ENCODE measurements at places on chromosomes 4 and X.

GRCh38 chr4:61320631-61321030 is 120.5 kb downstream of the ADGRL3 start:
- no peak for DNase-seq

DNA sequence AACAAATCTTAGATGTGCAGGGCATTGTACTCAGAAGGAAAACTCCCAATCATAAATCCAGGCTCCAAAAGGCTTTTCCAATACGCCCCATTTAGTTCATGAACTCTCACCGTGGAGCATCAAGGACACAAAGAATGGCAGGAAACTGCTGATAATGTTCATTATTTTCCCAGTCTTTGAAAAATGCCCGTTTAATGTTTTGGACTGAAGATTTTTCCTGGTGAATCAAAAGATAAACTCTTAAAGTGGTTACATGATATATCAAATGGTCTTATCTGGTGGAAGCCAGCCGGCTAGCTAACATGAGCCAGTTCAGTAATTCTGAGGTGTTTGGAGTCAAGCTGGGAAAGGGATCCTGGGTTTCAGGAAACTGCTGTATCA is 62.1 kb upstream of the AP1S2 start:
- DNase-seq, result no peak

DNA sequence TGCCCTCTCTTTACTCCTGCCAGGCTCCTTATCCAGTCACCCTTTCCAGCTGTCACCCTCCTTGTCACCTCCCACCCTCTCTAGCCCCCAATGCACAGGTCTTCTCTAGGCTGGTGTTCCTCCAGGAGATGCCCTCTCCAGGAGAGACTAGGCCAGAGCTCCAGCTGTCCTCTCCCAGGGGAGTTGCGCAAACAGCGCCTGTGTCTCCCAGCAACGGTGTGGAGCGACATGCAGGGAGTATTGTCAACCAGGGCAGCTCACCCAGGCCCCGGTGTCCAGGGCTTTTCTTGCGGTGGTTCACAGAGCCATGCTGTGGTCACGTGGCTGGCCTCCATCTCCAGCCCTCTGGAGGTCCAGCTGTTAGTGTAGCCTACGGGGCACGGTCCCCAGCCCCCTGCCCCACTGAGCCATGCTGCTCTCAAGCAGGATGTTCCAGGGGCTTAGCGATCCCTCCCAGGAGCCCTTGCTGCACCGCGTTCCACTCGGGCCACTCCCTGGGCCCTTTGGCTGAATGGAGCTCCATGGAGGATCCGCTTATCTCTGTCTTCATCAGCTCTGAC is 34.8 kb downstream of the CCNQ start:
- DNase-seq, result no peak

GRCh38 chr4:5200513-5200912 is 149.2 kb downstream of the STK32B start:
- DNase-seq, result no peak

- DNase-seq, result no peak
These were observed 300.7 kb upstream of the BOD1L1 start for GRCh38 chr4:13928214-13928613.

DNA sequence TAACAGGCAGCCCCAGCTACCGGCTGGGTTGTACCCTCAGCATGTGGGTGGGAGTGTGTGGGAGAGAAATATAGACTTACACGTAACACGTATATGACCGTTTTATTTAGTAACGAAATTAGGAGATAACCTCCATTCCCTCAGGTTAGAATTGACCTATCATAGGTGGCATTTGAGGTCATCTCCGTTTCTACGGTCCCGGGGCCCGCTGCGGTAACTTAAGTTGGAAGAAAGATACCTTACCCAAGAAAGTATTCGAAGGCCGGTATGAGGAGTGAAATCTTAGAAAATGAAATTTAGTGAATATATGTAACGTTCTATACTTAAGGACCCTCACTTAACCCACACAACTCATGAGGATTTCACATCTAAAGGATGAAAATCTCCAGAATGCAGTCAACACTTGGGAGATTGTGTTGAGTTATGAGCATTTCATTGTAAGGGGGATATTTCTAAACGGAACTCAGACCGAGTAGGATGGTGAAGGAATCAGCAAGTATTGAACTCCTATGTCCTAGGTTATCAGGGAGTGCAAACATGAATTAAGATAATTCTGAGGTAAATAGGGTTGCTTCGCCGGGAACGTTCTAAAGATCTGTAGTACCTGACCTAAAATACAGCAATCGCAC is 891 bp downstream of the CISD2 start:
- DNase-seq, result no peak

DNA sequence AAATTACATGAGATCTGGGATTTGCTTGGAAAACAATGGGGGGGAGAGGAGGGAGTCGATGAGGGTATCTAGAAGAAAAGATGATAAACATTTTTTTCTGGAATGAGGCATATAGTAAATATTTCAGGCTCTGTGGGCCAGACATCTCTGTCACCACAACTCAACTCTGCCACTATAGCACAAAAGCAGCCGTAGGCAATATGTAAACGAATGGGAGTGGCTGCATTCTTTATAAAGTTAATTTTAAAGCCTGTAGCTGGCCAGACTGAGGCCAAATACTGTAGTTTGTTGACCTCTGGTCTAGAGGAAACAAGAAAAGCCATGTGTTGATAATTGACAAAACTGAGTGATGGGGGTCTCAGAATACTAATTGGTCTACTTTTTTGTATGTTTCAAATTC is 14.1 kb upstream of the TCEANC start:
- no peak for DNase-seq

DNA sequence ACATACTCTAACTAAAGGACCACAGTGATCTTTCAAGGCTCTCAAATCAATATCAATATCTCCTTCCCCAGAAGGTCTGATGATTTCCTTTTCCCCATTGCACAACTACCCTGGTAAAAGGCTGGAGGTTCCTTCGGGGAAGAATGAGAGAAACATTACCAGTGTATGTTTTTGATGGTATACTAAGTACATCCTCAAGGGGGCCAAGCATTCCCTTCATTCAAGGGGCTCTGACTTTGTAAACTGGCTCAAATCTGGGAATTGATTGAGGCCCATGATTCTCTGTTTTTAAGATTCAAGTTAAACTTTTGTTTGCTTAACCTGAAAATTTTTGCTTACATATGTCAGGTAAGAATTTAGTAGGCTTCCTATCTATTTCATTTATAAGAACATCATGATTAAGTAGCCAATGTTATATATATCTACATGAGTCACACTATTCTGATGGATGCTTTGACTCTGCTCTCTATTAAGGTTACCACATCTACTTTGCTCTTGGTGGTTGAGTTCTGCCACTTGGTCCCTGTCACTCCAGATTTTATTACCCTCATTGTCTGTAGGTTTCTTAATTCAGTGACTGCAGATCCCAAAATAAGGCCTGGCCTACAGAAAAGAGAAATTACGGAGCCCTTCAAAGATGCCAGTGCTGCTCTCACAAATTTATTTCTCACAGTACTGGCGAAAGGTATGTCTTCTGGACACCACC is 16.4 kb upstream of the GUCY1B1 start:
- DNase-seq, result no peak

- no peak for DNase-seq
These were observed 101.0 kb downstream of the GATB start for GRCh38 chr4:151659601-151660364.

GRCh38 chrX:41952102-41952501 is 28.7 kb upstream of the CASK start:
- no peak for DNase-seq

- no peak for DNase-seq
These were observed 6.6 kb downstream of the MID1IP1 start for GRCh38 chrX:38807873-38808272.

DNA sequence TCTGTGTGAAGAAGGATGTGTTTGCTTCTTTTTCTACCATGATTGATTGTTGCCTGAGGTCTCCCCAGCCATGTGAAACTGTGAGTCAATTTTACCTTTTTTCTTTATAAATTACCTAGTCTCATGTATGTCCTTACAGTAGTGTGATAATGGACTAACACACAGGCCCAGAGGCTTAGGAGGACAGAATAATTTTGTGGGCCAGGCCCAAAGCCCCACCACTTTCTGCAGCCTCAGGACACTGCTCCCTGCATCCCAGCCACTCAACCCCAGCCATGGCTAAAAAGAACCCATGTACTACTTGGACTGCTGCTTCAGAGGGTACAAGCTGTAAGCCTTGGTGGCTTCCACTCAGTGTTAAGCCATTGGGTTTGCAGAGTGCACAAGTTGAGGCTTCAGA is 512.7 kb upstream of the CT83 start:
- DNase-seq, result no peak

DNA sequence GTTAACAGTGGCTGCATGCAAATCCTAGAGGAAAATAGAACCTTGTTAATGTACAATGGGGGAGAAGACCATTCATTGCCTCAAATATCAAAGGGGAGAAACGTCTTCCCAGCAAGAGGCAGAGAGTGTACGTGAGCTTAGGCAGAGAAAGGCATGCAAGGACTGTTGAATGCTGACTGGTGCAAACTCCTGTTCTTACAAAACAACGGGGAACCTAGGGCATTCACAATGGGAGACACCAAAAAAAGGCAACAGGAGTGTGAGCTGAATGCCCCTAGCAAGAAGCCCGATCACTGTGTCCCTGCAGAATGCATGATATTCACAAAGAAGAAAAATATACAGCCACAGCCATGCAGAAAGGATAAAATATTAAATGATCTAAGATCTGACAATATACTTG is 184.9 kb downstream of the NSUN7 start:
- peak; percentile 40 for DNase-seq

- no peak for DNase-seq
These were observed 38.6 kb downstream of the ALG13 start for GRCh38 chrX:111719426-111720210.

DNA sequence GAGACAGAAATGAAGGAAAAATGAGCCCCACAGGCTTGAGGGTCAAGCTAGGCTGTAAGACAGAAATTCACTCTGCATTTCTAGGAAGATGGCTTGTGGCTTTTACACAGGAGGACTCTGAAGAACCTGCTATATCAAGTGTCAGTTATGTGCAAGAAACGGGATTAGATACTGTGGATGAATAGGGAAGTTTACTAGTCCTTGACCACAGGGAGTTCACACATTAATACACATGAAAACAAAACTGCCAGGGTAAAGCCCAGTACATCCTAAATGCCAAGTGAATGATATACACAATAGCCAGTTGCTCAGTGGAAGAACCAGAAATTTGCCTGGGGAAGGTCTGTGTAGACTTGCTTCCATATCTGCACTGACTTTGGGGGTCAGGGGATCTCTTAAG is 53.5 kb downstream of the TMEM131L start:
- DNase-seq, result no peak

DNA sequence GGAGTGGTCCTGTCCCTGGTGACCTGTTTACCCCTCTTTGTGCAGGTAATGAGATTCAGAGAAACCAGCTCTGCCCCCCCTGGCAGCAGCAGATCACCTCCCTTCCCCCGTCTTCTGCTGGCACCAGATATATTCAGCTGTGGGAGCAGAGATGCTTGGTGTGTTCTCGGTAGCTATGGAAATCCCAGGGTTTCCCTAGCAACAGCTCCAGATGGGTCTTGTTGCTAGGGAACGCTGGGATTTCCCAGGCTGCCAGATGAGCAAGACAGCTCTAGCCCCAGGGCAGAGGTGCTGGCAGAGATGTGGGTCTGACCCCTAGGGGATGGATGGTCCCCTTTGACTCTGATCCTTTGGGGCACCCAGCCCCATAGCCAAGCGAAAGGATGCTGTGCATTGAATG is 20.2 kb downstream of the CETN2 start:
- no peak for DNase-seq

DNA sequence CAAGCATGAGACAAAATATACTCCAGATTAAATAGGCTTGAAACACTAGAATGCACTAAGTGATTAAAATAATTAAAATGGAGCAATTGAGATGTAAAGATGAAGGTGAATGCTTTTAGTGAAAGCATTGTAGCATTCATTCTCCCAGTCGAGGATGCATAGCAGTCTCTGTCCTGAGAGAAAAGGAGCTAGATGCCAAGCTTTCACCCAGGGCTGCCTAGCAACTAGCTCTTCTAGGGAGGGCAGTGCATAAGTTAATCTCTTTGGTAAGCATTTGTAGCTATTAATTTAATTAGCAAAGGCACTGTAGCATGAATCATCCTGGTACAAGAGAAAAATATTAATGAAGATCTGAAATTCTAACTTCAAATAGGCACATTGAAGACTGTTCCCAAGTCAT is 1014.8 kb downstream of the C4orf33 start:
- no peak for DNase-seq

DNA sequence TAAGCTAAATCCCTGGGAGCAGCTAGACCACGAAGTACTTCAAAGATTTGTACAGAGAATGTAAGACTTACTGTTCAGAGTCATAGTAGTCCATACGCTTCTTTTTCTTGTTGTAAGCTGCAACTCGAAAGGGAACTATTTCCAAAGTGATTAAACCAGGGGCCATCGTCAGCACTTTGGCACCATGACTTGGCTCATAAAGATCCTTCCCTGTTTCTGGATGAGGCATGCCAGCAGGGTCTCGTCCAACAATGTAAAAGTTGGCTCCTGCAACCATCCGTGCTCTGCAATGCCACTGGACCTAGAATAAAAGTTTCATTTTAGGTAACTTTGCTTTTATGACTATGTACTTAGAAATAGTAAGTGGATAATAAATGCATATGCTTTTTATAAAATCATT is 88.5 kb downstream of the PAPSS1 start:
- no peak for DNase-seq

DNA sequence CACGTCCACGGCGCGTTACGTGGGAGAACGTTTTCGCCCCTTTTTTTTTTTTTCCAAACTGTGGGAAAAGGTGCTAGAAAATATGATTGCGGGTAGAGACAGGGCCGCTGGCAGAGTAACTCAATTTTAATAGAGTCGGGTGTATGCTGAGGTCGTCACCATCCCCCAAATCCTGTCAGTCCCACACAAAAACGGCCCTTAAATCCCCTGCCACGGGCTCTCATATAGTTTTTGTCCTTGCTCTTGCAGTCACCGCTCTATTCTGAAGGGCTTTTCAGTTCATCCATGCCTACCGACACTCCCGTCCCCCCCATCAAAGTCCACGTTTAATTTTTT is 796 bp upstream of the MED14 start:
- DNase-seq, result no peak

DNA sequence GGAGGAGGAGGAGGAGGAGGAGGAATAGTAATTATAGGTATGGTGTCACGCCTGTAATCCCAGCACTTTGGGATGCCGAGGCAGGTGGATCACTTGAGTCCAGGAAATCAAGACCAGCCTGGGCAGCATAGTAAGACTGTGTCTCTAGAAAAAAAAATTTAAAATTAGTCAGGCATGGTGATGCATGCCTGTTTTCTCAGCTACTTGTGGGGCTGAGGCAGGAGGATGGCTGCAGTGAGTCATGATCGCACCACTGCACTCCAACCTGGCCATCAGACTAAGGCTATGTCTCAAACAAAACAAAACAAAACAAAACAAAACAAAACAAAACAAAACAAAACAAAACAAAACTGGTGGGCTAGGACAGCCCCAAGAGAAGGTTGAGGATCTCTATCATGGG is 3.0 kb downstream of the STARD8 start:
- DNase-seq, result no peak

GRCh38 chr4:1961563-1961962 is 47.2 kb downstream of the NELFA start:
- DNase-seq, result no peak

GRCh38 chrX:66007851-66008250 is 32.0 kb downstream of the VSIG4 start:
- DNase-seq, result no peak
